Progenitor cell of endocrine pancreas (in vitro differentiated cells): ENCODE measurements at places on chromosomes 11 and 22.

DNA sequence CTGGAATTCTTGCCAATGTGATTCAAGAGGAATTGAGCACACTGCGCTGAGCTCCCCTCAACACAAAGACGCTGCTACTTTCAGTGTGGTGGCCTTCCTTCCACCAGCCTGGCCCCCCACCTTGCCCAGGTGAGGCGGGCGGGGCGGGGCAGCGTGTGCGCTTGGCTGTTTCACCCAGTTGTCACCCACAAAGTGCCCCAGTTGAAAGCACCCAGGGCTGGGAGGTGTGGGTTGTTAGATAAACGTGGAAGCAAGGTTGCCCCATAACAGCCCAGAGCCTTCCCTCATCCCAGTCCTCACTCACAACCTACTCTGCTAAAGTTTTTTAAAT is 43.1 kb downstream of the CACNG2 start:
- no peak for DNase-seq

- no peak for DNase-seq
Observed at GRCh38 chr11:28763876-28764275, 655.7 kb downstream of the METTL15 start.

DNA sequence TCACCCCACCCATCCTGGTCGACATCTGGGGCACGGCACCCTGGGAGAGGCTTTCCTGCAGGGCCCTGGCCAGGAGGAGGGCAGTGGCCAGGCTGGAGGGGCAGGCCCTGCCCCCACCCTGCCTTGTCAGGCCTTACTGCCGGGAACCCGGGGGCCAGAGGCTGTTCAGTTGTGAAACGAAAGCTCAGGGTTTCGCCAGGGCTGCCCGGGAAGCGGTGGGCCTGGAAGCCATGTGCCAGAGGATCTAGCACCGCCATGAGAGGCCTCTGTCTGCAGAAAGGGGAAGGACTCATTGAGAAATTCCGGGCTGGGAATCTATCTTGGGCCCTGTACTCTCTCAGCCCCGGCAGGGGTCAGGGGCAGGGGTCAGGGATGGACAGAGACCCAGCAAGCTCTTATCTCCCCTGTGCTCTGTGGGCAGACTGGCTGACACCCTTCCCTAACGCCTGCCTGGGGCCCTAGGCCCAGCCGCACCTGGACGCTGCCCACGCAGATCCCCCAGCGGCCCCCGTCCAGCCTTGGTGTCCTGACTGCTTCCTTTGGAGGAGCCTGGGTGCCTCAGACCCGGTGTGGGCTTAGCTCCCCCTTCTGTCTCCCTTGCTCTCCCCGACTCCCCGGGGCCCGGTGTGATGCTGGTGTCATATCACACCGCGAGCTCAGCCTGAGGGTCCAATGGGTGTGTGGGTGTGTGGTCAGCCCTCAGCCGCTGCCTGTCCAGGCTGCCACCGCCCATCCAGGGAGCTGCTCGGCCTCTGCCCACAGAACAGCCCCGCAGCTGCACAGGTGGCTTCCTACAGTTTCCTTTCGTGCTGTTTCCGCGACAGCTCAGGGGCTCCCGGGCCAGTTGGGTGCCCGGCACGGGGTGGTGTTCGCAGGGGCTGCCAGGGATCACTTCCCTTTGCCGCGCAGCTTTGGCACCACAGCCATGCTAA is 6.5 kb downstream of the PIM3 start:
- DNase-seq = peak; percentile 10

DNA sequence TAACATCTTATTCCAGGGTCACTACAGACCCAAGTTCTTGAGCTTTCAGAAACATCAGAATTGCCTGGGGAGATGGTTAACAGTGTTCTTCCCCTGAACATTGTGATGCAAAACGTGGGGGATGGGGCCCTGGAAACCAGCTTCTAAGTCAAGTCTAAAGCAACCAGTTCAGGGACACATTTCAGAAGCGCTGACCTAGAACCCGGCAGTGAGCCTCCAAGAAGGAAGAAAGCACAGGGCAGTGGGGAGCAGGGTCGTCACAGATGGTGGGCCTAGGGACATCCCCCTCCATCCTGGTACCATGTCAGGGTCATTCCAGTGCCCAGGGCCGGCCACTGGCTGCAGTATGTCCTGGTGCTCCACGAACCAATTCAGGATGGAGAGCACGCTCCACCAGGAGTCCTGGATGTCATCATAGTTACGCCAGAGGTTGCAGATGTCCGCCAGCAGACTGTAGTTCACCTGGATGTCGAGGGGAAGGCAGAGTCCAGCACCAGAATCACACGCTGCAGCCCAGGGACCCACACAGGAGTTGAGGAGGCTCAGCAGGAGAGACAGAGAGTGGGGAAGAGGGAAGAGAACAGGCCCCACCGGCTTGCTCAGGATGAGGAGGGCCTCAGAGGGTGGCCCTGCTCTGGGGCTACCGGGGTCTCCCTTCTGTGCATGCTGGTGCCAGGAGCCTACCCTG is 5.0 kb downstream of the NAGA start:
- no peak for DNase-seq

GRCh38 chr22:34045311-34045710 is 125.0 kb upstream of the LARGE1 start:
- DNase-seq = no peak

DNA sequence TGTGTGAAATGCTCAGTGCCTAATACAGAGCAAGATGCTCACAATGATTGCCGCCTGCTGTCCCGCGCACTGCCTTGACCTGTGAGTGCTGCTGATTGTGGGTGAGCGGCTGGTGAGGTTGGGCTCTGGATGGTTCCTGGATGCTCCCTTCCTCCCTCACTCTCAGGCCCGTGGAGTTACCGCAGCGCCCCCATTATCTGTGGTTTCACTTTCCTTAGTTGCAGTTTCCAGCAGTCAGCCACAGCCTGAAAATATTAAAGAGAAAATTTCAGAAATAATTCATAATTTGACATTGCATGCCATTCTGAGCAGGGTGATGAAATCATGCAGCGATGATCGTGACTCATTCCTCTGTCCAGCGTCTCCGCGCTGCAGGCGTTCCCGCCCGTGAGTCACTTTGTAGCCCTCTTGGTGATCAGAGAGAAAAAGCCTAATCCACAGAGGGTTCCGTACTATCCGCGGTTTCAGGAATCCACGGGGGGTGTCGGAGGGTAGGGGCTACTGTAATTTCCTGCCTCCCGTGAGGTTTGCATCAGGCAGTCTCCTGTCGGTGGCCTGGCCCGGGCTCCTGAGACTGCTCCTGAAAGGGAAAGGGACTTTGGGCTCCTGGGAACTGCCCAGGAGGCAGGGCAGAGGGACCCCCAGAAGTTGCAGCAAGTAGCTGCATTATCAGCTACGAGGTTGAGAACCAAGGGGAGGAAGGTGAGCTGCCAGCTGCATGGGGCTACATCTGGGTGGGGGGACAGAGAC is 10.6 kb downstream of the RPL3 start:
- DNase-seq = no peak

- DNase-seq = peak; percentile 52
Observed at GRCh38 chr22:38462960-38463784, 4.7 kb upstream of the KDELR3 start.

DNA sequence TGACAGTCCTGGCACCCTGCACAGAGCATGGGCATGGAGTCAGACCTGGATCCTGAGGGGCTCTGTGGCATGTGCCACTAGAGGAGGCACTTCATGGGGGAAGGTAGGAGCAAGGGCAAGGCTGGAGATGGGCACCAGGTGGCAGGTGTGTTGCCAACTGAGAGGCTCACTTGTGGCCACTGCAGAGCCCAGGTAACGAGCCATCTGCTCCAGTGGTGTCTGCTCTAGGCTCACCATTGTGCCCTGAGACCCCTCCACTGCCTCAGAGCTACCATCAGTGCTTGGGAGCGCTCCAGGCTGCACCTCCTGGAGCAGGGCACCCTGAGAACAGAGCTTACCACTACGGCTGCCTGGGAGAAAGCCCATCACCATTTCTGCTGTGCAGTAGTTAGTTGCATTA is 1.3 kb upstream of the ZDHHC8 start:
- no peak for DNase-seq

DNA sequence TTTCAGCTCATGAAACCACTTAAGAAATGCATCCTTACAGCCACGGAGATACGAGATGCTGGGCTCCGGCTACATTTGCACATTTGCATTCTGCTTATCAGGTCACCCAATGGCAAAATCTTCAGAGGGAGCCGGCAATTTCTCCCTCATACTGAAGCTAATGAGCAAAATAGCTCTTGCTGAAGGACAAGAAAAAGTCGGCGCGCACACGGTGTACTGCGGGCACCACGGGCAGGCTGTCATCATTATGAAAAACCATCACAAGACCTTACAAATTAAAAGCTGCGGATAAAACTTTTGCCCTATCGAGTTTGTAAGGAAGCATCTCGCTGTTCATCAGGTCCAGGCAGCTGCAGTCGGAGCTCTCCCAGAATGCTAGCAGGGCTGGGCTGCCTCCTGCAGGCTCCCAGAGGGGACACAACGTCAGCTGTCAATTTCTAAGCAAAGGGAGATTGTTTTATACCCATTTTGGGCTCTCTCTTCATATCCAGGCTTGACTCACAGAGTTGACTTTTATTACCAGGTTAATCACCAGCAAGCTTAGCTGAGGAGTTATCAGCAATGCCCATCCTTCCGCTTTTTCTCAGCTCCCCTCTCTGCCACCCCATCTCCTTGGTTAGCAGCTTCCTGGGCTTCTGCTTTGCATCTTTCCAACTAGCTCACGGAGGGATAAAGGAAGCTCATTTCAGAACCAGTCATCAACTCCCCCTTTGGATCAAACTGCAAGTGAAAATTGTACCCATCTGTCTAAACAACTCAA is 375.1 kb downstream of the OPCML start:
- no peak for DNase-seq

- no peak for DNase-seq
Observed at GRCh38 chr11:74035264-74035663, 26.4 kb upstream of the UCP3 start.
